CD4-positive, alpha-beta T cell treated with Interleukin-1 beta for 1 hour (primary cell): ENCODE measurements at places on chromosomes 2 and 18.

DNA sequence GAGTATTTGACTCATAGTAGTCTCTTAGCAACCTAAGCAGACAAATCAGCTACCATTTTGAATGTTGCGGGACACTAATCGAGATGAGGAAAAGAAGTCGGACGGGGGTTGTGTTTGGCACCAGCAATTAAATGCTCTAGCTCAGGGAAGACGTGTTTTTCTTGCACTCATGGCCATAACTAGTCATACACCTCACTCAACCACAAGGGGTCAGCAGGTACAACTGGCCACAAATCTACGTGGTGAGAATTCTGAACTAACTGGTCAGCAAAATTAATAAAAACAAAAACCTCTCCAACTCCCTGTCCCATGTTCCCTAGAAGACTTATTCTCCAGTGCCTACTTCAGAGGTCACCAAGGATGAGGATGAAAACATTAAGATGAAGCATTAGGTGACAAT is 1467.8 kb downstream of the DPP10 start:
- DNase-seq, result no peak

DNA sequence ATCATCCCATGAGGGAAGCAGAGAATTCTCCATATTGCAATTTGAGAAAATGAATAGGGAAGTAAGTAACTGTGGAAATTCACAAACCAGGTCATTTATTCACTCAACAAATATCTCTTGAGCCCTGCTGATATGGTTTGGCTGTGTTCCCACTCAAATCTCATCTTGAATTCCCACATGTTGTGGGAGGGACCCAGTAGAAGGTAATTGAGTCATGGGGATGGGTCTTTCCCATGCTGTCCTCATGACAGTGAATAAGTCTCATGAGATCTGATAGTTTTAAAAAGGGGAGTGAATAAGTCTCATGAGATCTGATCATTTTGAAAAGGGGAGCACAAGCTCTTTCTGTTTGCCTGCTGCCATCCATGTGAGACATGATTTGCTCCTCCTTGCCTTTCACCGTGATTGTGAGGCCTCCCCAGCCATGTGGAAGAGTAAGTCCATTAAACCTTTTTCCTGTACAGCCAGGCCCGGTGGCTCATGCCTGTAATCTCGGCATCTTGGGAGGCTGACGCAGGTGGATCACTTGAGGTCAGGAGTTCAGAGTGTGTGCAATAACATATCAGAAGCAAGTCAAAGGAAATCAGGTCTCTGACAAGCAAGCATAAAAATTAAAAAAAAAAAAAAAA is 193.2 kb downstream of the NDUFA10 start:
- no peak for DNase-seq

DNA sequence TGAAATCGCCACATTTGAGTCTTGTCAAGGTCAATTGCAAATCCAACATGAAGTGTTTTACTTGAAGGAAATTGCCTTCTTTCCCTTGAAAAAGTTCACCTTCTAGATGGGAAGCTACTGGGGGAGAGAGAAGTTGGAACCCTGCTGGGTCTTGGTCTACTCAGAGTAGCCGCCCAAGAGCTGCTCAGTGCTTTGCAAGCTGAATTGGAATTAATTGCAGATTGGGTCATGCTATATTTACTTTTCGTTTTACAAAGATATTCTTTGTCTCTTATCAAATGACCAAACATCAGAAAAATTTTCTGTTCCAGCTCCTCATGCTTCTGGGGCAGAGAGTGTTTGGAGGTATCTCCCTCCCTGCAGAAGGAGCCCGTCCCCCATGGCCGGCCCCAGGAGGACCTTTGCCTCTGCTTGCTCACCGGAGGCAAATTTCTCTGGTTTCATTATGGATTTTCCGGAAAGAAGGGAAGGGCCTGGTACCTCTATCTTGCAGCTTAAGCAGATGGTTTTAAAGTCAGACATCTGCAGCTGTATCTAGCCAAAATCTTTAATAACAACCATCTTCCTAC is 289.7 kb downstream of the MYT1L start:
- DNase-seq, result no peak

DNA sequence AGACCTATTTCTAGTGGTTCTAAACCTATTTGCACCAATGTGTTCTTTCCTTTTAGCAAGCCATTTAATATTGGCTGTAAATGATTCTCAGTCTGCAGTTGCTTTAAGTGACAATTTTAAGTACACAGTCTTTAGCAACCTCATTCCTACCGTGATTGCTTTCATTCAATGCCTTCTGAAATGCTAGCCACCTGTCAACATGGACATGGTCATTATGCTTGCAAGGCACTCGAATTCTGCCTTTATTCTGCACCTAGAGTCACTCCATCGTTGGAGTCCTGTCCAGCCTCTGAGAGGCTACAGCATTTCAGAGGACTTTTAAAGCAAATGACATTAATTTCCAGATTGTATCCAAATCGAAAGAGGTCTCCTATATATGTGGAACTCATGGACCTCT is 115.1 kb downstream of the IRS1 start:
- no peak for DNase-seq

DNA sequence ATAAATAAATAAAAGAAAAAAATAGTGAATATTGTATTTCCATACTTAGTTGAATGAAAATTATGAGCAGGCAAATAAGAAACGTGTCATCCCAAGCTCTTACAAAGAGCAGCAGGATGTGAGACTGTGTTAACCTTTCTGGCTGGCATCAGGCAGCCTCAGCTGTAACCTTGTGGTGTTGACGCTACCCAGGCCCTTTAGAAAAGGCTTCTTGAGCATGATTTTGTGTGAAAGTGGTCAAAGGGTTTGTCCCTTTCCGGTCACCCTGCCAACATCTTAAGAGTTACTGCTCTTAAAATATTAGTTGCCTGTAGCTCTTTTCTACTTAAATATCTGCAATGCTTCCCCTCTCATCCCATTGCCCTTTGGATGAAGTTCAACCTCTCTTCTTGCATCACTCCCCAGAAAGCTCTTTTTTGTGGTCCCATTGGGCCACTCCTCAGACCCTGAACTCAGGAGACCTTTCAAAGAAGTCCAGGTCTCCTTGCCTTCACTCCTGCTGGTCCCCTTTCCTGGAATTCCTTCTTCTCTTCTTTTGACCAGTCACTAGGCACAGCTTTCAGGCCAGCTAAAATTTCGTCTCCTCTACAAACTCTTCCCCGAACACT is 35.0 kb downstream of the RHOB start:
- DNase-seq, result no peak

- no peak for DNase-seq
Measured at GRCh38 chr2:71464389-71464788, 11.0 kb downstream of the DYSF start.

GRCh38 chr18:67652288-67652687 is 135.8 kb upstream of the DSEL start:
- DNase-seq, result no peak

GRCh38 chr2:158577141-158577540 is 120.4 kb downstream of the PKP4 start:
- DNase-seq, result no peak

DNA sequence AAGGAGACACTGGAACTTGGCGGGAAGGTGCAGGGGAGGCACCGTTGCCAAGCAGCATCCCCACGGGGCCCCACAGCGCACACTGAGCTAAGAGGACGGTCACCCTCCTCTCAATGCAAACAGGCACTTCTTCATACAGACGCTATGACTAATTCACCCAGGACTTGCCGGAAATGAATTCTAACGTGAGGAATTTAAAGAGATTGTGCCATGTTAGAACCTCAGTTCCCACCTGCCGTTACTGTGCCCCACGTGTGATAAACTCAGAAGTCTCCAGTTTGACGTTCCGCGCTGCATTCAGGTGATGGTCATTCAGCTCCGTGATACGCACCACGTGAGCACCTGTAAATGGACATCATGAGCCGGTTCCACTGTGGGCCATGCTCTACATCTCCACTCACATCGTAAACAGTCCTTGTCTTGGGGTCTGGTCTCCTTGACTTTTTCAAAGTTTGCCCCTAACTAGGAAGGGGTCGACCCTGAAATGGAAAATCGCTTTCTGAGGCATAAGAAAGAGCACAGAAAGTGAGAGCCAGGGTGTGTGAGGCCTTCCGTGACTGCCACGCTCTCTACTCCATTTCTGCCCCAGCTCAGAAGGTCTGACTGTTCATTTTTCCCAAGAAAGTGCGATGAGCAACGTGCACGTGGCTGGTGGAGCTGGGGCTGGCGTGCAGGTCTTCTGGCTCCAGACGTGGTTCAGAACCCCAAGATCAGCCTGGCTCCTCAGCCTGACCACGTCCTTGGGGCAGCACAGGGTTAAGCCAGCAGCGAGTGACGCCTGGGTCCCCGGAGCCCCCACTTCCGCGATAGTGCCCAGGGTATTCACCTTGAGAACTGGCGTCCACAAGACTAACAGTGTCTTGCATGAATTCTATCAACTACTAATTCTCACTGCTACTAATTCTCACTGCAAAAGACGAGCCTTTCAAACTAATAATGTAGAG is 35.1 kb downstream of the TMEM18 start:
- DNase-seq, result no peak

DNA sequence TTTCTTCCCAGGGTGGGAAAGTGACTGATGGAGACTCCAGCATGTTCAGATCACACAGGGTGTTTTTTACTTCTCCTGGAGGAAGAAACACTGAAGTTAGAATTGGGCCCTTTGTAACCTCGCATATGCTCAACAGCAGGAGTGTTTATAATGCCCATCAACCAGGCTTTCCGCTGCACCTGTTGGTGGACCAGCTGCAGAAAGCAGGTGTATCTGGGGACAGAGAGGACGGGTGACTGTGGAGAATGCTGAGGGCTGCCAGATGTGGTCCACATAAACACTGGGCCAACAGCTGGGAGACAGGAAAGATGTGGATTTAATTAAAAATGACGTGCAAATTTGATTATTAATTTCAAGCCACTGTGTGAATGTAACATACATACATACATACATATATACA is 335.5 kb upstream of the SPRED2 start:
- no peak for DNase-seq

GRCh38 chr18:32450874-32451273 is 19.8 kb downstream of the GAREM1 start:
- DNase-seq, result no peak

GRCh38 chr2:179264368-179265081 is at the start of gene SESTD1:
SESTD1 (minus strand) TSS chr2:179264832; CDS start chr2:179191841, 72,991 bp downstream.
- peak; percentile 60 for DNase-seq

DNA sequence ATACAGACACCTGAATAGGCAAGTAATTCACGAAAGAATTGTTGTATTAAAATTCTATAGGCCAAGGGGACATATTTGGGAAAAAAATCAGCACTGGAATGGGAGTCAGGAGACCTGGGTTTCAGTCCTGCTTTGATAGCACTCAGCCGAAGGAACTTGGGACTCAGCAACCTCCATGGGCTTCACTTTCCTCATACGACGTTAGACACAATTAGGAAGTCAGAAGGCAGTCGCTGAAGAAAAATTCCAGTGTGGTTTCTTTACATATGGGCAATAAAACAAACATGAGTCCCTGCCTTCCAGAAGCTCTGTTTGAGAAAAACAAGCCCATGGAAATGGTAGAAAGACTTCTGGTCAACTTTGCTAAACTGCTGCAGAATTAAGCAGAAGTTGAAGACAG is 15.1 kb upstream of the CYRIA start:
- DNase-seq, result no peak

- peak; percentile 92 for DNase-seq
Measured at GRCh38 chr2:196176142-196176738, 4.9 kb upstream of the STK17B start.

- DNase-seq, result no peak
Measured at GRCh38 chr18:305003-305501, 37.2 kb upstream of the THOC1 start.

DNA sequence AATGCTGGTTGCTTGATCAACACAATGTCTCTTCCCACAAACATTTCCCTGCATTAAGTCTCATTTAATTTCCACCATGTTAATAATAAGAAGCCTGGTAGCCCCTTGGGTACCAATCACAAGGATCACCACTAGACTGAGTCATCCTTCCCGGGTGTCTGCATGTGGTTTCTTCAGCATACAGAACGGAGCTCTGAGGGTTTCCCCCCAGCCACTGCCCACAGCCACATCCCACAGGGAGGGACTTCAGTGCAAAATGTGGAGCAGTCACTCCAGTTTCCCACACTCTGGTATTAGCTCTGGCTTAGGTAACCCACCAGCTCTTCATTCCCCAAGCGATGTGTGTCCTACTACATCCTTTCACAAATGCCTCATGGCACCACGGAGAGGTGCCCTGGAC is 42.7 kb upstream of the POLE4 start:
- DNase-seq, result no peak

DNA sequence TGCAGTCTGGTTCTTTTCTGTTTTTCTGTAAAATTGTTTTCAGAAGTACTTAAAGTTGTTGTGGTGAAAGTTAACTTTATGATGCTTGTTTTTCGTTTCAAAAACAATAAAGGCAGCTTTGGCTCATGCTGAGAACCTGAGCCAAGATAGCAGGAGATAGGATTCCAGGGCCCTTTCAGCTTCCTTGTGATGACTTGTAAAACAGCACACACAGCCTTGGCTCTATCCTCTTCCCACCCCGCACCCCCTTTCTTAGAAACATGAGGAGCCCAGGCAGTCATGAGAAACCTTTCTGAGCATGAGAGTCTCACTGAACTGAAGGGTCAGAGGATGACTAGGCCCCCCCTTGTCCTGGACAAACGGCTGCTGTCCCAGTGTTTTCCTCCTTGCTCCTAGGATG is 12.4 kb upstream of the CHRNA1 start:
- DNase-seq, result no peak

DNA sequence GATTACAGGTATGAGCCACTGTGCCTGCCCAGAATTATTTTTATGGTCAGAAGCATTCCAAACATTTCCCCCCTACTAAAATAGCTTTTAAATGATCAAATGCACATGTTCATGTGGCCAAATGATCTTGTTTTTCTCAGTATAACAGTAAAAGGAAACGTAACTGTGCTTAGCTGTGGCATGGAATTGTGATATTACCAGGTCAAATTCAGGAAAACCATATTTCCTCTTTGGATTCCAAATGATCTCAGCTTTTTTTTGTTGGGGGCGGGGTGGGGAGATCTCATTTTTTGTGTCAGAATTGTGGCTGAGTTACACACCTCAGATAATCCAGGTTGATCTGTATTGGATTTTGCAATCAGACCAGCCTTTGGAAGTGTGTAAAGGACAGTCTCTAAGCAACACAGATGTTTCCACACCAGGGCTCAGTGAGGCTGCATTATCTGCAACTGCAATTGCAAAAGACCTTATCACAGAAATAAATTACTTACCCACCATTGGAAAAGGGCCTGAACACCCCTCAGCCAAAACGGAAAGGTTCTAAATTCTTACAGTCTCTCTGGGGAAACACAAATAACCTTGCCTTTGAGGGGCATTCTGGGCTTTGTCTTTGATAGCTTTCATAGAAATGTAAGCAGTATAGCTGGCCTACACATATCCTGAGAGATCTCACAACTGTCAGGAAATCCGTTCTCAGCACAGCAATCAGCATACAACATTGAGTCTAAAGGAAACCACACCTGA is 8.4 kb downstream of the CASP10 start:
- DNase-seq, result peak; percentile 49

GRCh38 chr2:158966312-158966711 is 2.1 kb upstream of the TANC1 start:
- DNase-seq, result no peak

- DNase-seq, result no peak
Measured at GRCh38 chr2:239895669-239896068, 129.5 kb downstream of the NDUFA10 start.

- no peak for DNase-seq
Measured at GRCh38 chr2:118224895-118225311, 136.6 kb downstream of the INSIG2 start.

GRCh38 chr2:229371086-229371485 is 100.0 kb upstream of the PID1 start:
- DNase-seq, result no peak
